ENCODE measurements at places on chromosomes 7 and 10.

GRCh38 chr7:41431671-41432070, 271.2 kb downstream of the INHBA start:
- no peak for DNase-seq

DNA sequence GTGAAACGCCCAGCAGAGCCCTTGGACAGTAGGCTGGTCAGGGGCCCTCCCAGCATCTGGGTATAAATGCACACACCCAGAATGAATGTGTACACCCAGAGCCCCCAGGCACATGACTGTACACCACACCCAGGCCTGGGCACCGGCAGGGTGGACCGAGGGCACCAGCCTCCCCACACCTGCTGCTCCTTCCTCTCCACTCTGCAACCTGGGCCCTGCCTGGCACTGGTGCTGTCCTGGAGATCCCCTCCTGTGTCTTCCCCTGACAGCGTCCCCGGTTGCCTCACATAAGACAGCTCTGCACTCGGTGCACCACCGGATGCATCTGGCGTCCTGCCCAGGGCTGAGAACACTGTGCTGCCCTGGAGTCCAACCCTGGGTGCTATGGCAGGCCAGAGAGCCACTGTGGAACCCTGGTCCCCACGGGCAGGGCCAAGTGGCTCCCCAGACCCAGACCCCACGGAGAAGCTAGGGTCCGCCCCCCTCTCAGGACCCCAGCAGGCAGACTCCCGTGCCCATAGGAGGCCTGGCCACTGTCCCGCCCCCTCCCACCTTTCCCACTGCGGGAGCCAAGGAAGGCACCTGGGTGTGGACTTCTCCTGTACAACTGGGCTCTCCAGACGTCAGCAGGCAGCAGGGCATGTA, 6.6 kb downstream of the RASGEF1A start:
- DNase-seq: no peak

DNA sequence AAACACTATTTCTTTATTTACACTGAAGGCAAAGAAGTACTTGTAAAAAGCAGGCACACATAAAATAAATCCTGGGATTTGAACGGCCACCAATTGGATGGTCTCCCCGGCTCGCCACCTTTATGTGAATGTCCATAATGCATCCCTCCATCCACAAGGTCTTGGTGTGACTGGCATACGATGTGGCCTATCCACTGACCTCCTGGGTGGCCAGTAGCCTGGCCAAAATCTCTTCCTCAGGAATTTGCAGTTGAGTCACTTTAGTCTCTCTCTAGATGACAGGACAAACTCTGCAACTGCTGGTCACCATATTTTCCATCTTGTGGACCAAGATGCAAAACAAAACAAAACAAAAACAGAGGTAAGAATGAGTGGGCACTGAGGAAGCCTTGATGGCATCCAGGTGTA, 39.1 kb downstream of the CDK1 start:
- DNase-seq: no peak

DNA sequence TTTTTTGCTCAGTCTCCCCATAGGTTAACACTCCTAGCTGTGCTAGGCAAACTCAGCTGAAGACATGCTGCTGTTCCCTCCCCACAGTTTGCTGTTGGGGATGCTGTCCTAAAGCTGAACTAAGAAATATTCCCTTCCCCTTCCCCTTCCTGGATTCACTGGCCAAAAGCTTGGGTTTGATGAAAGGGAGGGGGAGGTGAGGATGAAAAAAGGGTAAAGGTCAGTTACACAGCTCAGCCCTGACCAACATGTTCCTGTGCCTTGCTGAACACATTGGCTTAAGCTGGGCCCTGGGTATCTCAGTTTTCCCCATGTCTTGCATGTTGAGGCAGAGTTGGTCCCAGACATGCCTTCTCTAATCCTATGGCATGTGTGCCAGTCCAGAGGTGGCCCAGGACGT, 15.3 kb downstream of the CCM2 start:
- DNase-seq: no peak

DNA sequence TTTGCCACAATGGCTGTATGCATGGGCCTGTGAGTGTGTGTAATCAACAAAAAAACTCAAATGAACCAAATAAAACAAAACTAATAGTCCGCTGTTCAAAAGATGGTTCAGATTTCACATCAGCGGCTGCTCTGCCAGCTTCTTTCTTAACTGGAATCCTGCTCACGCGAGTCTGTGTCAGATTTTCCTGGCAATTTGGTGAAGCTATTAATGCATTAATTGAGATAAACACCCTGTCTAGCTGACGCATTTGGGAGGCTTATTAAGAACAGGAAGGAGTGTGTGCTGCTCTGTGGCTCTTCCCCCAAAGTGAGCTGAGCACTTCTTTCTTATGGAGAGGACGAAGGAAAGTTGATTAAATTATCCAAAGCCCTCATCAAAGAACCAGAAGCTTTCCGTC, 336.6 kb upstream of the MKI67 start:
- DNase-seq: no peak

GRCh38 chr10:24951201-24952142, 934 bp downstream of the PRTFDC1 start:
- DNase-seq: no peak

- DNase-seq: no peak
Measured at GRCh38 chr7:131626643-131627042, 70.2 kb upstream of the PODXL start.

DNA sequence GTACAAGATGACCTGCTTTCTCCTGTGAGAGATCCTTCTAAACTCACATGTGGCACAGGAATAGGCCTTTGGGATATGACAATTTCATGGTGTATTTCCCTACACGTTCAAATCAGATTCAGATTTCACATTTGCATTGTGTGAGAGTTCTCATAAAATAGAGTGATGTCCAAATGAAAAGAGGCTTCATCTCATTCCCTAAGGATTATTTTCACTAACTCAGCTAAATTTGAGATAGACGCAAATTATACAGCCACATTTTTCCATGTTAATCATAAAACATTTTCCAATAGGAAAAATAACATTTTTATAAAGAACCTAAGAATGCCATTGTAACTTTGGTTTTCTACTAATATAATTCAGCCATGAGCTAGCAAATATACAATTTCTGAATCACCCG, 35.5 kb upstream of the PARD3 start:
- DNase-seq: no peak

DNA sequence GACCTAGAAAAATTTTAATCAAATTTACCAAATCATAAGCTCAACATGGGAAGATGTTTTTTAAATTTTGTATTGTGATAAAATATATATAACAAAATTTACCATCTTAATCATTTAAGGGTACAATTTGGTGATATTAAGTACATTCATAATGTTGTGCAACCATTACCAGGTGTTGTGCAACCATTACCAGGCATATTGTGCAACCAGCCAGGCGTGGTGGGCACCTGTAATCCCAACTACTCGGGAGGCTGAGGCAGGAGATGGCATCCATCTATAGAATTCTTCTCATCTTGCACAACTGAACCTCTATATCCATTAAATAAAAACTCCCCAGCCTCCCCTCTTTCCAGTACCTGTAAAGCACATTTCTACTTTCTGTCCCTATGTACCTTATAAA, 124.5 kb upstream of the SLC13A1 start:
- no peak for DNase-seq

- DNase-seq: no peak
Measured at GRCh38 chr10:94093286-94093905, 99.7 kb downstream of the PLCE1 start.

- peak; percentile 88 for DNase-seq
Measured at GRCh38 chr10:112949875-112950507, at the start of gene TCF7L2. Gene TCF7L2, plus strand, starts transcription at chr10:112950247. Its CDS starts 510 bp downstream, at chr10:112950757.

DNA sequence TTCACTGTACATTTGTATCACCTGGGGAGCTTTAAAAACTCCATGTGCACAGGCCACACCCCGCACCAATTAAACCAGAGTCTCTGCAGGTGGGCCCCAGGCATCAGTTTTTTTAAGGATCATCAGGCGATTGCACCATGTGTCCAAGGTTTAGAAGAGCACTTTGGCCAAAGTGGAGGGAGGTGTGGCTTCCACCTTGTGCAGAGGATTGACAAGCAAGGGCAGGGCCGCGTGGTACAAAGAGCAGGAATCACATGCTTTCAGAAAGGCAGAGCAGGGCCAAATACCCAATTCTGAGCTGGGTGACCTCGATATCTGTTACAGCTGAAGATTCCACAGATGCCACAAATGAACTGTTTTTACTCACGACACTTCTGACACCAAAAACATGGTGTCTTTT, 52.4 kb downstream of the NOC3L start:
- DNase-seq: no peak

DNA sequence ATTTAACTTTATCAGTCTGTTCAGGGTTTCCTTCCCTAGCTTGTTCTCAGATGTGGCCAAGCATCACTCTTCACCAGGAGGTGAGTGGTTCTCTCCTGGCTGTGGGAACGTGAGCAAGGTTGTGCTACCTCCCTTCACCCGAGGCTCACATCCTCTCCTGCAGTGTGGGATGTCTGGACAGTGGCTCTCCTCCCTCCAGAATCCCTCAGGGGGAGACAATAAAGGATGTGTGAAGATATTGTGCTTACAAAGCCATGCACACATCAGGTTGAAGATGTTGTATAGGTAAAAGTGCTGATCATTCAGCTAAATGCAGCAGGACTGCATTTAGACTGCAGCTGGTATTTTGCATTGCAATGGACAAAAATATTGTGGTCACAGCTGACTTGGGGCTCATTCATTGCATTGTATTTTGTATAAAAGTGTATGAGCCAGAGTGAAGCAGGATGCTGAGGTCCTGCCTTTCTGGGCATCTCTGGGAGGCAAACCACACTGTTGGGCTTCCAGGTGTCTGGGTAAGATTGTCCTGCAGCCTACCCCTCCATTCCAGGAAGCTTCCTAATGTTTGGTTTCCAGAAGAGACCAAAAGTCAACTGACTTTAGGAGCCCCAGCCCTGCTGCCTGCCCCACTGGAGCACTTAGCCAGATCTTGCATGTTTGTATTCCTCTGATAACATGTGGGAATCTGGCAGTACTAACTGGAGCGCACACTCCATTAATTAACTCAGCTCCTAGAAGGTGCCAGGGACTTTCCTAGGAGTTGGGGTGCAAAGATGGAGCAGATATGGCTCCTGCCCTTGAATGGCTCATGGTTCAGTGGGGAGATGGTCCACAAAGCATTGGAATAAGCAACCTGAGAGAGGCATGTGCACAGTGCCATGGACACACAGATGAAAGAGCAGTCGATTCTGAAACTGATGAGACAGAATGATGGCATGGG, 292.5 kb upstream of the ZNF32 start:
- DNase-seq: no peak

- DNase-seq: no peak
Measured at GRCh38 chr7:129775695-129776361, 164.3 kb downstream of the NRF1 start.

DNA sequence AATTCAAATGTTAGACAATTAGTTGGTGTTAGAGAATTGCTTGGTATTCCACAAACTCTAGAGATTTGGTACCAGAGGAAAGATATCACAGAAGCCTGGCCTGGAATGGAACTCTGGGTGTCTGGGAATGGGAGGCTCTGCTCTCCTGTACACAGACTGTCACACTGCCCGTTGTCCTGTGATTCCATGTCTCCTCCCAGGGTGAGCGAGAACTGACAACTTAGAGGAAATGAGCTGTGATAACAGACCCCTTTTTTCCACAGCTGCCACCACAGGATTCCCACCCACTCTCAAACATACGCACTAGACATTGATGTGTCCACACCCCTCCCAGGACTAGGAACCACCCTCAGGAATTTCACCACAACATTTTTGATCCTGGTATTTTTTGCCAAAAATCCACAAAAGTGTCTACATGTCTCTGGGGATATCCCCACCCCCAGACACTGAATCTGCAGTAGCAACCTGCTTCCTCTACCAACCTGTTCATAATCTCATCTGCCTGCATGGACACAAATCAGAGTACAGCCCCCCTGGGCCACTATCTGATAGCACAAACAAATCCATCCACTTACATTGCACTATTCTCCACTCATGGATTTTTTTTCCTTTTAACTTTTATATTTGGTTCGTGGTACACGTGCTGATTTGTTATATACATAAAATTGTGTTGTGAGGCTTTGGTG, 4.7 kb downstream of the ZNF273 start:
- no peak for DNase-seq

DNA sequence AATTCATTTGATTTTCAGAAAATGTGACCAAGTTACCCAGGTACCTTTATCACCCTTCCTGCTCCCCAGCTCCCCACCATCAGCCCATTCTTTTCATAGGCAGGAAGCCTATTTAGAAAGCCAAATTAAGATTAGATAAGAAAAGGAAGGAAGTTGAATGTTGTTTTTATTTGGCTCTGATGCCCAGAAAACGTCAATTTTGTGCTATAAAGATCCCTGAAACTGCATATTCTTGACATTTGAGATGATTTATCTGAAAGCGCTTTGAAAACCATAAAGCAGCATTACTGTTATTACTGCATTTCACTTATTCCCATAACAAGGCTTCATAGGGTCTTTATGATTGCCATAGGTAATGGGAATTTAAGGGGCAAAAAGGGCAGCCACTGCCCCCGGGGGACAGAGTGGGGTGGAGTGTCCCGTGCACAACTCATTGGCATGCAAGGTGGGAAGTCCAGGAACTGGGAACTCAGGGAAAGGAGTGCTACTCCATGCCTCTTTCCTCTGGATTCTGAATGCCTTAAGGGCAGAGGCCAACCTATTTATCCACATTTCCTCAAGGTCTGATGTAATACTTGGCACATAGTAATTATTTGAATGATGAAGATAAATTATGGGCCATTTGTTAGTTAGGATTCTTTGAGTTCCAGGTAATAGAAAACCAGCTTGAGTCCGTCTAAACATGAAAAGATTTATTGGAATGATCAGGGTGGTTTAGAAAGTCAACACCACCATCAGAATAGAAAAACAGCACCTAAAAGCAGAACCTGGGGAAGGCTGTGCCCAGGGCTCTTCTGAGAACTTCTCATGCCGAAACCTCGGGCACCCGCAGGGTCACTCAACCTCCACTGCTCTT, 100.6 kb upstream of the ELMO1 start:
- no peak for DNase-seq

DNA sequence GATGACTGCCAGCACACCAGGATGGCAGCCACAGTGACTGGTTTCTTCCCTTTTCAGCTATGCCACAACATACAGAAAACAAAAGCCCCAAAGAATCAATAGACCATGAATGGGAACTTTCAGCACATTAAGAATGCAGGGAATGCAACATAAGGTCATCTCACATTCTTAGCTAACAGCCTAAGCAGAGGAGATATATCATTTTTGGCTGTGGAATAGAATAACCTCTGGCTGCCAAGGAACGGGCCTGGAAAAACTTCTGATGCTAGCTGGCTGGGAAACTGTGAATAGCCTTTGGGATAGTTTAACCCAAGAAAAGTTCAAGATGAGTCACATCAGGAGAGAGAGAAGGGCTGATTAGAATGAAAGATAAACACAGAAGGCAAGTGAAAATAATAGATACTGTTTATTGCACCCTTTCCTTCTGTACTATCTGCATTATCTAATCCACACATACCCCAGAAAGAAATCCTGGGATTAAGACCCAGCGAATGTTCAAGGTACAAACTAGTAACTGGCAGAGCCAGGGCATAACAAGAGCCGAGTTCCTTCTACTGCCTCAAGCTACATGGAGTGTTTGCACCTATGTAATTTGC, 169.2 kb downstream of the SEMA3A start:
- DNase-seq: no peak

All from NAMALWA (cell line).